Stimulated activated CD8-positive, alpha-beta memory T cell treated with anti-CD3 and anti-CD28 coated beads, Interleukin-12 subunit alpha, Interleukin-12 subunit beta, amount 100 ng/mL, for 1 hour (primary cell): ENCODE measurements at places on chromosomes 7 and 10.

DNA sequence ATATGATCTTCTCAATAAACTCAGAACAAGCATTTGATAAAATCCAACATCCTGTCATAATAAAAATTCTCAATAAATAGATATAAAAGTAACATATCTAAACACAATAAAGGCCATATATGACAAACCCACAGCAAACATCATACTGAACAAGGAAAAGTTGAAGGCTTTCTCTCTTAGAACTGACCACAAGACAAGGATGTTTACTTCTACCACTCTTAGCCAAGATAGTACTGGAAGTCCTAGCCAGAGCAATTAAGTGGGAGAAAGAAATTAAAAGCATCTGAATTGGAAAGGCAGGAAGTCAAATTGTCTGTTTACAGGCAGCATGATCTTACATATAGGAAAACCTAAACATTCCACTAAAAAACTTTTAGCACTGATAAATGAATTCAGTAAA is 510.9 kb downstream of the ANKRD7 start:
- no peak for DNase-seq

GRCh38 chr7:142519079-142520078 is 229.9 kb upstream of the PRSS1 start:
- DNase-seq, result no peak

DNA sequence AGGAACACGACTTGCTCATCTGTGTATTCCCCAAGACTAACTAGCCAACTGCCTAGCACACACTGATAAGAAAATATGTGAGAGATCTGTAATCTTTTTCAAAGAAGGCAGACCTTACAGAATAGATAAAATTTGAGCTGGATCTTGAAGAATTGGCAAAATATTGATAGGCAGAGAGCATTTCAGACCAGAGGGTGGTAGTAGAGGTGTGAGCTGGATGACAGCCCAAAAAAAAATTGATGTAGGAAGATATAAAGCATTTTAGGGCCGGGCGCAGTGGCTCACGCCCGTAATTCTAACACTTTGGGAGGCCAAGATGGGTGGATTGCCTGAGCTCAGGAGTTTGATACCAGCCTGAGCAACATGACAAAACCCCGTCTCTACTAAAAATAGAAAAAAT is 1.2 kb upstream of the ZNF746 start:
- DNase-seq, result no peak

- no peak for DNase-seq
These were observed 50.6 kb downstream of the VPS41 start for GRCh38 chr7:38858259-38858884.

- no peak for DNase-seq
These were observed 6.8 kb downstream of the TACR2 start for GRCh38 chr10:69409968-69410367.

DNA sequence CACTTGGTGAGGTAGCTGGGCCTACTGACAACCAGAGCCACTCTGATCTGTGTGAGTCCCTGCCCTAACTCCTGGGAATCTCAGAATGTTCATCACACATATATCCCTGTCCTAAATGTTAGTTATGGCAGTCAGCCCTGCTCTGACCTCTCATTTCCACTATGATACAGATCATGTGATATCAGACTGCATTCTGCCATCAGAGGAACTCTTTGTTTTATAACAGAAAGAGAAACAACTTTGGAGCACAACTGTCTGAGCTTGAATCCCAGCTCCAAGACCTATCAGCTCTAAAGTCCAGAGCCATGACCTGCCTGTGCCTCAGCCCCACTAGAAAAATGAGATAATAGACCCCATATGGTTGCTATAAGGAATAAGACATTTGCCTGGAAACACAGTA is 54.6 kb upstream of the ABCB4 start:
- DNase-seq, result no peak

- no peak for DNase-seq
These were observed 5.1 kb upstream of the FAM133B start for GRCh38 chr7:92595281-92595680.

DNA sequence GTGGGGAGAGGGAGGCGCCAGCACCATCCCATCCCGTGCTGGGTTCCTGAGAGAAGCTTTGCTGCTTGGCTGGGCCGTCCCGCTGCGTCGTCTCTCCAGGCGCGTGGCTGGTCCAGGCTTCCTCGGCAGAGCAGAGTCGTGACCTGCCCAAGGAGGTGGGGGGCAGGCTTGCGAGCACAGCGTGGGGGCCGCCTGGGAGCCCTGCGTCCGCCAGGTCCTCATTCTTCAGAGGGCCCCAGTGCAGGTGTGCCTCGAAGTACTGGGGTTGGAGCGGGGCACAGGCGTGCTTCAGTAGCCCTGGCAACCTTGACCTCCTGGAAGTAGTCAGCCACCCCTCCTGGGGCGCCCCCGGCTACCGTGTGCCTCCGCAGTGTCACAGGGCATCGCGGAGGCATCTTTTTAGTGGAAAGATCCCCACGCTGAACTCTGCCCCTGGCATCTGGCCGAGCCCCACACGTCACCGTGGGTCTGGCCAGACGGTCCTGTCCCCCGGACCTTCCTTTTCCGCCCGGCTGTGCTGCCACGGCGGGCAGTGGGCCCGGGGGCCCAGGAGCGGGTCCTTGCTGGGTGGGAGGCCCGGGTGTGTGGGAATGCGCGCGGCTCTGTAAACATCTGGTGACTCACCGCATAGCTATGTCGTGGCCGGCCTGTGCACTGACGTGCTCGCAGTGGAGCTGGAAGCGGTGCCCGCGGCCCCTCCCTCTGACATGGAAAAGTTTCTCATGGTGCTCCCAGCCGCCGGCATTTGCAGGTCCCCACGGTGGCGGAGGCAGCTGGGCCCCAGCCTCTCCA is 6.4 kb downstream of the MAFK start:
- DNase-seq, result no peak

DNA sequence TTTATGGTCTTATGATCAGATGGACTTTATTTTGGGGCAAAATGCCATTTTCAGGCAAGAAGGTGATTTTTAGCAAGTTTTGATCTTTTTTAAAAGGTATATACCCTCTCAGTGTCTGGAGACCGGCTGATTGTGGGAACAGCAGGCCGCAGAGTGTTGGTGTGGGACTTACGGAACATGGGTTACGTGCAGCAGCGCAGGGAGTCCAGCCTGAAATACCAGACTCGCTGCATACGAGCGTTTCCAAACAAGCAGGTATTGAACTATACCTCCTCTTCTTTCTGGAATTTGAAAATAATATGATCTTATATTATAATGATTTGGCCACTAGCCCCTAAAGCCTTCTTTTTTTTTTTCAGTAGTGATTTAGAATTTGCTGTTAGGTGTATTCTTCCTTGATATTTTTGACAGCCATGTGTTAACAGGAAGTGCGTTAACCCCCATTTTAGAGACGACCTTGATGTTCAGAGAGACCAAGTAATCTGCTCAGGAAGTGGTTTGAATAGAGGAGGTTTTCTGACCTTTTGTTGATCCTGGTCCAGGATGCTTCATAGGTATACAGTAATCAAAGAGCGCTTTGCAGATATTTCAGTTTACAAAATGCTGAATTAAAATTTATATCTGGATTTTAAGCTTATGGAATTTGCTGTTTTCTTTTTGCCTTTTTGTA is 6.2 kb downstream of the BUB3 start:
- no peak for DNase-seq
